ENCODE measurements at places on chromosomes 2 and 18. TPM values are rescaled to one million over a fixed set of nuclear protein-coding genes. Genes with fewer than 3 reads are reported as not detected.

TTR gene
- not detected for total RNA-seq

LONRF2 gene
- total RNA-seq, result 15.4 TPM

SERPINB4 gene
- not detected for total RNA-seq

FEZ2 gene
- total RNA-seq, result 17.7 TPM

REL gene
- 74.1 TPM for total RNA-seq

GALR1 gene
- not detected for total RNA-seq

DOK6 gene
- 1.2 TPM for total RNA-seq

OR6B2 gene
- total RNA-seq, result not detected

ZC3H6 gene
- total RNA-seq, result 15.6 TPM

TMEM17 gene
- not detected for total RNA-seq

SULT1C4 gene
- not detected for total RNA-seq

EIPR1 gene
- total RNA-seq, result 17.1 TPM

ABCG5 gene
- not detected for total RNA-seq

OSBPL1A gene
- 129 TPM for total RNA-seq

KCNG2 gene
- total RNA-seq, result 0.92 TPM

SMCHD1 gene
- total RNA-seq, result 107 TPM

CSRNP3 gene
- total RNA-seq, result not detected

DSEL gene
- total RNA-seq, result 23.9 TPM

UGT1A8 gene
- total RNA-seq, result 7.2 TPM

POLR1B gene
- total RNA-seq, result 10.4 TPM

SERPINB13 gene
- total RNA-seq, result not detected

ASAP2 gene
- 47.9 TPM for total RNA-seq

PSMA8 gene
- not detected for total RNA-seq

LYPD6 gene
- total RNA-seq, result not detected

All from stomach (tissue), 19 donors.